ENCODE measurements at places on chromosomes 6 and 20.

DNA sequence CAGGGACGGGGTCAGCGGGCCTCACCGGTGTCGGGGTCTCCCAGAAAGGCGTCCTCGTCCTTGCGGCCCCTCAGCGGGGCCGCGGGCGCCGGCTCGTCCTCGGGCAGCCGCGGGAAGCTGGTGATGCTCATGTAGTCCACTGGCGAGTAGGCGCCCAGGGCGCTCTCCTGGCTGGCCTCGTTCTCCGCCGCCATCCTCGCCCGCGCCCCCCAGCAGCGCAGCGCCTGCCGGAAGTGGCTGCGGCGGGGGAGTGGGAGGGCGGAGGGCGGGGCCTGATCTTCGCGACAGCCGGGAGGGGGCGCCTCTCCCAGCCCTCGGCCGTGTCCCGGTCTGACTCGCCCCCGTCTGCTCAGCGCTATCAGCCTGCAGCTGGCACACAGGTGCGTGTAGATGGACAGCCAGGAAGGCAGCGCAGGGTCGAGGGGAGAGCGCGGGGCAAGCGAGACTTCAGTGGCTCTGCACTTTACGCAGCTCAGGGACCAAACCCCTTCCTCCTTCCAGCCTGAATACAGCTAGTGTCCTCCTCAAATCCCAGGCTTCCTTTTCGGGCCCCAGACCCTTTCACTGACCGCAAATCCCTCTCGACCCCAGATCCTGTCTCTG is at the start of gene GGT7:
GGT7 (minus strand) TSS at position 235 of the 603 bp plus-strand sequence; CDS start at position 194, 41 bp downstream.
- DNase-seq, result peak; percentile 89

- DNase-seq, result no peak
These were observed 41.2 kb downstream of the SLC17A5 start for GRCh38 chr6:73612611-73613010.

DNA sequence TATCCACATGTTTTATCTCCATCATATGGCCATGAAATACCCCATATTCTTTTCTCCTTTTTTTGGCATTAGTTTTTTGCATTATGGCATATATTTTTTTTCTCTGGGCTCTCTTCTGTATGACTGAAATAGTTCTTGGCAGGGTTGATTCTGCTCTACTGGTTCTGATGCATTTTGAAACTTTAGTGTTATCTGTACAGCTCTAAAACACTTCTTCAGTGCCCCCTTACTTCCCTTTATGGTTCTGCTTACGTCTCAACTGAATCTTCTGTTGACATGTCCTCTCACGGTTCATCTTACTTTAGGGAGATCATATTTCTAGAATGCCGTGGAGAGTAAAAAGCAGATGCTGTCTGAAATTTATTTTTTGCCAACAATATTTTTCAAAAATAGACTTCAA is 23.2 kb upstream of the TXNDC5 start:
- no peak for DNase-seq

DNA sequence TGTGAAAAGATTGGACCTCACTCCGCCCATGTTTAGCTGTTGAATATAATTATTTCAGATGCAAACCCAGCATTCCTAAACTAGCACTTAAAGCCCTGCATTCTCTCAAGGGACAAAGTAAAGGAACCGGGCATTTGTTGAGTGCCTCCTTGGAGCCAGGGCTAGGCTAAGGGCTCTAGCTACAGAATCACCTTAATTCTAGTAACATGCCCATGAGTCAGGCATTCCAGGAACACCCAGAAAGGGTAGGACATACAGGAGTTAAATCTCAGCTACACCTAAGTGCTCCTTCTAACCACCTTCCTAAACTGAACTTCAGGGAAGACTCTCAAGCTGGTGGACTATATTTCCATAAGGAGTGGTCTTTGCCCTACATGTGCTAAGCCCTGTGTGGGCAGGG is 89.4 kb downstream of the SLC24A3 start:
- DNase-seq, result no peak

- no peak for DNase-seq
These were observed 220.7 kb downstream of the UST start for GRCh38 chr6:148967541-148967956.

DNA sequence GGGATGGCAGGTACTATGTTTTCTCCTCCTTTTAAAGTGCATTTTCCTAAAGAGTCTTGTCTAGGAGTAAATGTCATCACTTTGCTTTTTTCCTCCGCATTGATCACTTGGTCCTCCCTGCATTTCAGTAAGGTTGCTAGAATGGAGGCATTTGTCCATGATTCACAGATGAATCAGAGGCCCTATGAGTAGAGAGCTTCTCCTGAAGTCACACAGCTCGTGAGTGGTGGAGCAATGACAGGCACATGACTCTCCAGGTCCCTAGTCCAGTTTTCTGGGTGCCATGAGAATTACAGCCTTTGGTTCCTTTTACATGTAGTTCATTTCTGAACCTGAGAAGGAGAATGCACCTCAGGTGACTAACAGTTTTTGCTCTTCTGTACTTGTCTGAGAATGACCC is 50.5 kb downstream of the HLA-A start:
- no peak for DNase-seq

GRCh38 chr20:62536871-62537401 is 61.1 kb upstream of the GATA5 start:
- no peak for DNase-seq

DNA sequence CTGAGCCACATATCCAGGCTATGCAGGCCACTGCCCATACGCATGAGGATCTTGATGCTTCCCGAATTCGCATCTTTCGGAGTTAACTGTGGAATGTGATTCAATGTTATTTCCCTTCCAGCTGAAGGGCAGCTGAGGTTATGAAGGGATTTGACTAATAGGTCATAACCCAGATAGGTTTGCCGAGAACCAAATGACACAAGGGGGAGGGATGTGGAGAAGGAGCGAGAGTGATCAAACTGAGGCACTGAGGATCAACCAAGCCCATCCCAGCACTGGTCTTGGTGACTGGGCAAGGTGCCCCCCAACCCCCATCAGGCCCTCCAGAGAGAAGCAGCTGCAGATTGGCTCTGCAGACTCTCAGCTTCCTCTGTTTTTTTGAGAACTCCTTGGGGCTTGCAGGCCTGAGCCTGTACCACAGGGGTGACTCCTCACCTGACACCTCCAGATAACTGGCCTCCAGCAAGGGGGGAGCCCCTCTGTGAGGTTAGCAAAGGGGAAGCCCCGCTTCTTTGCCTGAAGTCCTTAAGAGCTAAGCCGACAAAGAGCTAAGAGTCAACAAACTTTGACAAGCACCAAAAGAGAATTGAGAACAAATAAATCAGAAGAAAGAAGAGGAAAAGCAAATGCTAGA is 185.9 kb downstream of the PDE7B start:
- DNase-seq, result no peak

GRCh38 chr6:139290787-139291311 is 949 bp downstream of the TXLNB start:
- DNase-seq, result no peak

DNA sequence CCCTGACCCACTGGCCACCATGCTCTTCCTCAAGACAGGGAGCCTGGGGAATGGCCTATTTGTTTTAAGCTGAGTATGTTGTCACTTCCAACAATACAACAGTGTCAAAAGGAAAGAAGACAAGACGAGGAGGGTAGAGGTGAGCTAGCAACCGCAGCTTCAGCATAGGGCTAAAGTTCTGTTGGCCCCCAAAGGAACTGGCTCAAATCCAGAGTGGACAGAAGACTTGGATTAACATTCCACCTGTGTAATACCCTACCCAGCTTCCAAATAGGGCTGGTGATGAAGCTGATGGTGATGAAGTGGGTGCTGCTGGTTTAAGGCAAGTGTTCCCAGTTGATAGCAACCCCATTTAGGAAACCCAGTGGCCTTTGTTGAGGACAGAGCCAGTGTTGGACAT is 31.7 kb upstream of the KCNK5 start:
- DNase-seq, result no peak

DNA sequence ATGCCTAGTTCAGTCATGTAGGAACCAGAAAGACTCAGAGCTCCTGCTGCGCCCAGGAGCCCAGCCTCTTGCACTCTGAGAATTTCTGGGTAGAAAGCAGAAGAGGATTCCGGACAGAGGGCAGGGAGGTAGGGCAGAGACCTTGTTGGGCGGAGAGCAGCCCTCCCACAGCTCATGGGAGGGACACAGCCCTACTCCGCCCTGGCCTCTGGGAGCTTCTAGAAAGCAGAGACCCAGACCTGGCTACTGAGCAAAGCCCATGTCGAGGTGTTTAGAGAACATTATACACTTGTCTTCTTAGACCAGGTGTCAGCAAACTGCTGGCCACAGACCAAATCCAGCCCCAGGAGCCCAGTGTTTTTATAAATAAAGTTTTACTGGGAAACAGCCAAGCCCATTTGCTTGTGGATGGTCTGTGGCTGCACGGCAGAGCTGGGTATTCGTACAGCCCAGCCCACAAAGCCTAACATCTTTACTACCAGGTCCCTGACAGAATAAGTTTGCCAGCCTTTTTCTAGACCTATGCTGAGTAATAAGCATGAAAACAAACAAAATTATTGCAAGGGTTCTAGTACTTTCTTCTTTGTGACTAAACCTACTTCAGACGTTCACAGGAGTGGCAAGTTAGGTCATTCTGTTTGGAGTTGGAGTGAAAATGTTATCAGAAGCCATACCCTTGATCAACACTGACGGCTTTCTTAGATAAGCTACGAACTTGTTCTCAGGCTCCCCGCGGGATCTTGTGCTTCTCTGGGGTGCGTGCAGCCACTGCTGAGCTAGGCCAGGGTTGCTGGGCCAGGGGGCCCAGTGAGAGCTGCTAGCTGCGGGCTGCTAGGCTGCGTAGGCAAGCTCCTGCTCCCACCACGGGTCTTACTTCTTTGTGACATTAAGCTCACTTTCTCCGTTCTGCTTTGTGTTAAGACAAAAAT is 235.1 kb upstream of the FOXQ1 start:
- DNase-seq, result no peak

DNA sequence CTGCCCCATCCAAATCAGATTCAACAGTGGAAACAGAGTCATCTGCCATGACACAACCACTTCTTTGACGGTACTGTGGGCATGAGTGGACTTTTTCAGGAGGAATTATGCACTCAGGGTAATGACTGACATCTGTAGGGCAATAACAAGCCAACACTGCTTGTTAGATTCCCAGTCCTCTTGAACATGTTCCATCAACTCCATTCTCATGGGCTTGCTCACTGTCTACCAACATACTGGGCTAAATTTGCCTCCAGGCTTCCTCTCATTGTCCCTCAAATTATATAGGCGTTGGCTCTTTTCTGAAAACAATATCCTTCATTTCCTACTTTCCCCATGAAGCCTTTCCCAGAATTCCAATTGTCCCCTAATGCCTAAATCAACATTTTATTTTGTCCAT is 43.1 kb downstream of the ANKEF1 start:
- DNase-seq, result no peak

DNA sequence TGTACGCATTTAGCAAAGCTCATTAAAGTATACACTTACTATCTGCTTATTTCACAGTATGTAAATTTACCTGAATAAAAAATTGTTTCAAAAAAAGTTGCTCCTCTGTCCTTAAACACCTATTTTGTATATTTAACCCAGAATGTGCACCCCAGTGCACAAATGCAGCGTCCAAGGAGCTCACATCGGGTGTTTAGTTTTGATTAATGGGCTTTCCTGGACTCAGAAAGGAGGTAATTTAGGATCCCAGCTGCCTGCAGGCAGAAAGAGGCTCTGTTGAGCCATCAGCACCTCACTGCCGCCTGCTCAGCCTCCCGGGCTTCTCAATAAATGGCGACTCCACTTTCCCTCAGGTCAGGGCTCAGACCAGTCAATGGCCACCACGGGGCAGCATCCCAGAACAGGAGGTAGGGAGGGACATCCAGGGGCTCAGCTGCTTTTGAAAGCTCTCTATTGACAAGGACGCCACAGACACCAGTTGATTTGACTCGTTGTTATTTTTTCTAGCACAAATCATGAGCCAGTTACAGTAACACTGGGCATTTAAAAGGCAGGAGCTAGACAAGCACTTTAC is 70.2 kb upstream of the TBC1D7 start:
- DNase-seq, result no peak

DNA sequence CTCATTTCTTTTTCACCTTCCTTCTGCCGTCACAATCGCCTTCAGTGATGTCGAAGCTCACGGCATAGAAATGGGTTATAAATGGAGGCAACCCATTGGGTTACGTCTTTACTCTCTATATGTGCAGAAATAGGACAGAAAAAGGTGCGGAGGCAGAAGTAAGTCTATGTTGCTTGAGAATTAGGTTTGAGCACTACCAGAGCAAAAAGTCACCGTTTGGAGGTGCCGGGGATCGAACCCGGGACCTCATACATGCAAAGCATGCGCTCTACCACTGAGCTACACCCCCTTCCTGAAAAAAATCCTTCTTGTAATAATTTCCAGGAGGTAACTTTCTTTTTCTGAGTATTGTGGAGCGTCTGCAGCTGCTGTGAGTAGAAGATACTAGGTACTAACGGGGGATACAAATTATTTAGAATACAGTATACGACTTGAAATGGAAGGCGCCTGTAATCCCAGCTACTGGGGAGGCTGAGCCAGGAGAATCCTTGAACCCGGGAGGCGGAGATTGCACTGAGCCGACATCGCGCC is 134.2 kb downstream of the TRIM27 start:
- no peak for DNase-seq

DNA sequence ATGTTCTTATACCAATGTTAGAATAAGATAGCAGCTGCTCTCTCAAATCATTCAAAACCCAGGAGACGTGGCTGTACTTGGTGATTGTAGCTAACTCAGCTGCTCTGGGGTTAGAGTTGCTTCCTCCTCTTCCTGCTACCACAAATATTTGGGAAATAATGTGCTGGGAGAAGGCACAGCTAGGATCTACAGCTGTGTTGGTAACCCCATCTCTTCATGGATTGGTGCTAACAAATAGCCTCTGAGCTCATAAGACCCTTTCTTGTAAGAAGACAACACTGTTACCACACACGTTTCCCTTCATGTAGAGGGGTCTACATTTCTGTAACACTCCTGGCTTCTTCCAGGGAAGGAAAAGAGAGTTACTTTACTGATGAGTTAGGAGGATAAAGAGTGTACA is 911.0 kb upstream of the CITED2 start:
- DNase-seq, result no peak

DNA sequence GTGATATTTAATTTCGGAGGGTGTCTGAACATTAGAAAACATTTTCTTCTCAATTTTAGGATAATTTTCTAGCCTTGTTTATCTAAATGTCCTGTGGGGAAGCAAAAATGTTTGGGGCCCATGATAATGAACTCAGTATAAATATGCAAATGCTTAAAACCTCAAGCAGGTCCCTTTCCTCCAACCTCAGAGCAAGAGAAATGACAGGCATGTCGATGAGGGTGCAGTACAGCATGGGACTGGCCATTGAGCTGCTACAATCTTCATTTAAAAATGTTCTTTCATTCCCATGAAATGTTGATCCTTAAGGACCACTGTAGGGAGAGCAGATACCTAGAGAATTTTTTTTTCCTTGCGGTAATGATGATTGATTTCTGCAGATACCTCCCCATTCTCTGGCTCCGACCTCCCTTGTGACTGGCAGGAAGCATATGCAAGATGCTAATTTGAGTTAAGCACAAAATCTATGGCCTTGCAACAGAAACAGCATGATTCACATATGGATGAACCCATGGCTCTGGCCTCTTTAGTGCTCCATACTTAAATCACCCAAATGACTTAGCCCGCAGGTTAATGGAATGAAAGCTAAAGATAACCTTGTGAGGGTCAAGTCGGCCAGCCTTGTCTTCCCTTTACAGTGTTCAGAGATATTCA is 243.3 kb downstream of the SOX4 start:
- no peak for DNase-seq

Measured in activated naive CD4-positive, alpha-beta T cell treated with Interleukin-2 at 50 U/mL for 16 hours (primary cell).